Activated CD4-positive, alpha-beta T cell treated with anti-CD3 and anti-CD28 coated beads, Interleukin-2, amount 10 ng/mL, durations not matched to agents 24 days and 14 days (primary cell): ENCODE measurements at places on chromosomes 11 and 22. TPM values are rescaled to one million over a fixed set of nuclear protein-coding genes. Genes with fewer than 3 reads are reported as not detected.
A peak's percentile ranks its signal among the peaks of the same experiment; 100 is the strongest.

MUC6 gene
- total RNA-seq: not detected in 2 replicates

OR52K2 gene
- total RNA-seq: not detected in 2 replicates

TUBGCP6 gene
- 51.1 and 51.7 TPM in 2 replicates for total RNA-seq

TMEM45B gene
- total RNA-seq: 0.37 and 0.45 TPM in 2 replicates

NDUFC2 gene
- total RNA-seq: 207 and 219 TPM in 2 replicates

DNA sequence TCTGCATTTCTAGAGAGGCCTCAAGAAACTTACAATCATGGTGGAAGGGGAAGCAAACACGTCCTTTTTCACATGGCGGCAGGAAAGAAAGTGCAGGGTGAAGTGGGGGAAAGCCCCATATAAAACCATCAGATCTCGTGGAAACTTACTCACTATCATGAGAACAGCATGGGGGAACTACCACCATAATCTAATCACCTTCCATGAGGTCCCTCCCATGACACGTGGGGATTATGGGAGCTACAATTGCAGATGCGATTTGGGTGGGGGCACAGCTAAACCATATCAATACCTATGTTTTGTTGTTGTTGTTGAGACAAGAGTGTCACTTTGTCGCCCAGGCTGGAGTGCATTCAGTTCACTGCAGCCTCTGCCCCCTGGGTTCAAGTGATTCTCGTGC, 29.9 kb downstream of the SFI1 start:
- H3K27me3 ChIP-seq: no peaks in the 10 kb centered on the region
- DNase-seq: peak; percentile 73
- peaks cover 76% of the 10 kb centered on the region for H3K36me3 ChIP-seq
- H3K4me1 ChIP-seq: peaks cover 47% of the 10 kb centered on the region
- H3K27ac ChIP-seq: peak overlapping the region; percentile 96

DNA sequence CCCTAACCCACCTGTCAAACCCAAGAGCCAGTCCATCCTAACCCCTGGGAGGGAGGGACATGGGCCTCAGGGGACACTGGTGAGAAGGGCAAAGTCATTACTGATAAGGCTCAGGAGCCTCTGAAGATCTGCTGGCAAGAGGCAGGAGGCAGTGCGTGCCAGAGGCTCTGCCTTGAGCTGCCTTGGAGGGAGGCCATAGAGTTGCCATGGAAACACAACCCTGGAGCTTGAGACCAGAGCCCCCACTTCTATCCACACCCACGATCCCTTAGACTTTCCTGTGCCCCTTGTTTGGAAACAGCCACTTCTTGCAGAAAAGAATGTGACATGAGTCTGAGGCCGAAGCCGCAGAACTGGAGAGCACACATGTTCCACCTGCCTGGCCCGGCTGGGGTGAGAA, 89.7 kb upstream of the CSNK2A3 start:
- no peaks in the 10 kb centered on the region for H3K27me3 ChIP-seq
- DNase-seq: no peak
- H3K27ac ChIP-seq: no peak overlapping the region
- no peaks in the 10 kb centered on the region for H3K36me3 ChIP-seq
- no peaks in the 10 kb centered on the region for H3K4me1 ChIP-seq
- H3K4me3 ChIP-seq: no peak overlapping the region

DNA sequence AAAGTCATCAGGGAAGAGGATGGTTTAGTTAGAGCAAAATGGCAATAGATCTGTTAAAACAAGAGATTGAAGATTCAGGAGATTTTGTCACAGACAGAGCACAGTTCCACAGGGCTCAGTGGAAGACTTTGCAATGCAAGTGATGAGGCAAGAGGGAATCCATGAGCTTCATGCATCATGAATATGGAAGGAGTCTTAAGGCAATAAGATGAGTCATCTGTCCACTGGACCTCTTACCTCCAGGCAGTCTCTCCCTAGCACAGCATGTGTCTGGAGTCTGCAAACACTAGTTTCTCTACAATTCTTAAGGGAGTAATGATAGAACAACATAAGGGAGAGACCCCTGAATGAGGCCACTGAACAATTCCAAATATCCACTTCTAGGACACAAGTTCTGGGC, 245.7 kb downstream of the NXPE2 start:
- no peaks in the 10 kb centered on the region for H3K36me3 ChIP-seq
- H3K4me3 ChIP-seq: no peak overlapping the region
- H3K27ac ChIP-seq: no peak overlapping the region
- no peaks in the 10 kb centered on the region for H3K27me3 ChIP-seq

DNA sequence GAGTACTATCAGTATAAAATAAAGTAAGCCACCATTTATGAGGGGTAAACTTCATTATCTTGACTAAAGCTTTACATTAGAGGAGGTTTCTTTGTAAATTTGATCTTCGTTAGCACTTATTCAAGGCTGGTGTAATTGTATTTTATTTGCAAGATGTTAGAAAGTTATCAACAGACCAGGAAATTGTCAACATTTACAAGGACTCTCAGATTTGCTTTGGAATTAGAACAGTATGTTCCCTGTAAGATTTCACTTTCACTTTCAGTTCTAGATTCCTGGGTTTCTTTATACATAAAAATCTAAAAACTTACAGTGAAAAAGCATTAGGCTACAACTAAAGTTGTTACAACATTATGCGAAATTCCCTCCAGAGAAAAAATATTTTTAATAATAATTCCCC, 4.6 kb upstream of the BIRC3 start:
- DNase-seq: no peak
- H3K4me1 ChIP-seq: peaks cover 43% of the 10 kb centered on the region
- peaks cover 6% of the 10 kb centered on the region for H3K36me3 ChIP-seq
- H3K4me3 ChIP-seq: peak overlapping the region; percentile 52

DNA sequence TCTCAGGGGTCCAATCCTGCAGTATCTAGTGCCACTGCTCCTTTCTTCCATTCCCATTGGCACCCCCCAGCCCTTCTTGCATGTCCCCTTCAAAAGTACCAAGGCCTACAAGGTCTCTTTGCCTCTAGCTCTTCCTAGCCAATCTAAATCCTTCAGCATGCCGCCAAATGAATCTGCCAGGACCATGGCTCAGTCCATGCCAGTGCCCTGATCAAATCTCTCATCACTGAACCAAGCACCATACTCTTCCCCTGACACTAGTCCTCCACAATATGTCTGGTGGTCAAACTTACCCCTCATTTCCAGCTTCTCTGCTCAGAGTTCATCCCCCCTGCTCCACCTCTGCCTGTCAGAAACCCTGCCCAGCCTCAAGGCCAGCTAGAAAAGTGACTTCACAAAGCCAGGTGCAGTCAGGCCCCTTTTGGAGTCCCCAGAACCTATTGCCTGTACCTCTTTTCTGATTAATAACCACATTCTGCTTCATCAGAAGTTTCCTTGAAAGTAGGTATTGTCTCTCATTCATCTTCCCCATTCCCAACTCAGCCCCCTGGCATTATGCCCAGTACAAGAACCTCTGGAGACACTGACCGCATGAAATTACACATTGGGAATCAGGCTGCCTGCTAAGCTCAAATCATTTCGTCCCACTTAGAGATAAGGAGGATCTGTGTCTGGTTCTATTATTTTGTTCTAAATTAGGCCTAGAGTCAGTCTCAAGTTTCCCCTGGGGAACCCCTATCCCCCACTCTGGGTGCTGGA, 11.4 kb downstream of the FEN1 start:
- no peak overlapping the region for H3K27ac ChIP-seq
- no peak overlapping the region for H3K4me3 ChIP-seq
- peaks cover 76% of the 10 kb centered on the region for H3K36me3 ChIP-seq
- no peaks in the 10 kb centered on the region for H3K27me3 ChIP-seq
- DNase-seq: no peak

- H3K36me3 ChIP-seq: no peaks in the 10 kb centered on the region
- no peaks in the 10 kb centered on the region for H3K4me1 ChIP-seq
- no peak overlapping the region for H3K4me3 ChIP-seq
- no peak overlapping the region for H3K27ac ChIP-seq
These were observed 31.2 kb upstream of the RASD2 start for GRCh38 chr22:35509451-35509850.

DNA sequence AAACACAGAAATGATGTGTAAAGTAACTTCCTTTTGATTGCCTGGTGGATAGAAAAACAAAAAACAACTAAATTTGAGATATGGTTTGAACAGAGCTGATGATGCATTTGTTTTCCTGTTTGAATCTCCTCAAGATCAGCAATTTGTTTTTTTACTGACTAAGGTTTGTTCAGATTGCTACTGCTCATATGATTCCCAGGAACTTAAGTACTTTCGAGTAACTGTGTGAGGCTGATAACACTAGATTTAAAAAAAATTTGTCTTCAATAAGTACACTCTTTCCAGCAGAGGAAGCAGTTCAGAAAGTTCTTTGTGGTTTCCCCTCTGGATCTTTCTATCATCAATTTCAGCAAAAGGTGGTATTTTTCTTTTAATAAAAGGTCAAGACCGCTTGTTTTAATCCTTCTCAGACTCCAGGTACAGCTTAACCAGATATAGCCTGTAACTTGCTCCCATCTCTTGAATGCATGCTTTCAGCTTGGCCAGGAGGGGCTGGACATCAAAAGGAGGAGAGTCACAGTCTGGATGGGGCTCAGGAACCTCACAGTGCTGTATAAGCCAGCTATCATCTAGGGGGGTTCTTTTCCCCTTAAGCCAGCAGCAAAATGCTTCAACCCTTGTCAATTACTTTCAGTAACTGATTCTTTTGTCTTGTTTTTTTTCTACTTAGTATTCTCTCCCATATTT, 12.3 kb upstream of the MS4A6E start:
- no peak overlapping the region for H3K4me3 ChIP-seq
- H3K27me3 ChIP-seq: peaks cover 1% of the 10 kb centered on the region
- no peak for DNase-seq
- H3K27ac ChIP-seq: no peak overlapping the region

GRCh38 chr11:19025481-19026406, 34.8 kb downstream of the MRGPRX2 start:
- no peaks in the 10 kb centered on the region for H3K36me3 ChIP-seq
- H3K4me3 ChIP-seq: no peak overlapping the region
- no peak for DNase-seq
- no peak overlapping the region for H3K27ac ChIP-seq
- H3K4me1 ChIP-seq: peaks cover 13% of the 10 kb centered on the region

- H3K27ac ChIP-seq: no peak overlapping the region
- peaks cover 29% of the 10 kb centered on the region for H3K36me3 ChIP-seq
- no peaks in the 10 kb centered on the region for H3K27me3 ChIP-seq
- H3K4me3 ChIP-seq: no peak overlapping the region
- H3K4me1 ChIP-seq: peaks cover 4% of the 10 kb centered on the region
These were observed 10.1 kb upstream of the SERPIND1 start for GRCh38 chr22:20763630-20764470.
